ENCODE measurements at places on chromosomes 7 and 10.

DNA sequence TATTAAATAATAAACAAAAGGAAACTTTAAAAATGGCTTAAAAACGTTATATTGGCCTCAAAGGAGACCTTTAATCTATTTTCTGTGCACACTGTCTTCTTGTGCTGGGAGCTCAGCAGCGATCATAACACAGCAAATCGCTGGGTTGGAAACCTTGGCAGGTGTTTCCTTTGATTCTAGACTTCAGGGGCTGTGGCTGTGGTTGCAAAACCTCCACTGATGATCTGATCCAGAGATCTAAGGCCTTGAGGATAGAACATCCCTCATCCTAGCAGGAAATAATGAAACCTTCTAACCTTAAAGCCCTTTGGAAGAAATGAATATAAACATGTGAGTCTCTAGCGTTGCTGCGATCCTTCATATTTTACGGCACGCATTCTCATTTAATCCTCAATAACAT, 29.8 kb downstream of the CDHR3 start:
- no peak for DNase-seq

- DNase-seq = no peak
These were observed 116.8 kb downstream of the OR13A1 start for GRCh38 chr10:45198486-45199204.

- no peak for DNase-seq
These were observed 152.4 kb downstream of the KIF20B start for GRCh38 chr10:89853781-89854191.

GRCh38 chr7:7944619-7945282, 23.8 kb upstream of the GLCCI1 start:
- DNase-seq = no peak

GRCh38 chr7:21172800-21173199, 255.1 kb upstream of the SP4 start:
- DNase-seq = no peak

DNA sequence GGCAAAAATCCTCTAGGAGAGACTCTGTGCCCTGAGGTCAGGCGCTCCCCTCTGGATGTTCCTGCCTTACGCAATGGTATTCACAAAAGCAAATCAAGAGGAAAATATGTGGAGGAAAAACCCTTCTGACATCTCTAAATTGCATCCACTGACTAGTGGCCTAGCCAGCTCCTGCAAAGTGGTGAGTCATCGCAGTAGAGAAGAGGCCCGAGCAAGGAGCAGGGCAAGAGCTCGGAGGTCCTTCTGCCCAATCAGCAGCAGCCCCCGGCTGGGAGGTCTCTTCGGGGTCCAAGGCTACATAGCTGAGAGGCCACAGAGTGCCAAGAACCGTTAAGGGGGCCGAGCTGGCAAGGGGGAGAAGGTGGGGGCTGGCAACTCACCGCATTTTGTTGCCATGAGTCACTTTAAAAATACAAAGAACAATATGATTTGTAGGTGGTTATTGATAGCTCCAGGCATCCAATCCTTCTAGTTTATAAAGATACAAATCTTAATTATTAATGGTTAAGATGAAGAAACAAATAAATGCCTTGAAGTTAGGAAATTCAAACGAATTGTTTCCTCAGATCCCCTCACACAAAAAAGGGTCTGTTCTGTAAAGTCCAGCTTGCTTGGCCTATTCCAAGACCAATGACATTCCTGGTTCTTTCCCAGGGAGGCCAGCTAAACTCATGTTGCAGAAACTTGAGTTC, 161.6 kb downstream of the PKD1L1 start:
- no peak for DNase-seq
